Stimulated activated CD8-positive, alpha-beta memory T cell treated with anti-CD3 and anti-CD28 coated beads, Interleukin-4, amount 100 ng/mL, for 4 hours (primary cell): ENCODE measurements at places on chromosomes 5 and 9.

- DNase-seq: no peak
Measured at GRCh38 chr5:107670932-107671741, at the start of gene EFNA5. EFNA5 (minus strand) TSS chr5:107670937.

DNA sequence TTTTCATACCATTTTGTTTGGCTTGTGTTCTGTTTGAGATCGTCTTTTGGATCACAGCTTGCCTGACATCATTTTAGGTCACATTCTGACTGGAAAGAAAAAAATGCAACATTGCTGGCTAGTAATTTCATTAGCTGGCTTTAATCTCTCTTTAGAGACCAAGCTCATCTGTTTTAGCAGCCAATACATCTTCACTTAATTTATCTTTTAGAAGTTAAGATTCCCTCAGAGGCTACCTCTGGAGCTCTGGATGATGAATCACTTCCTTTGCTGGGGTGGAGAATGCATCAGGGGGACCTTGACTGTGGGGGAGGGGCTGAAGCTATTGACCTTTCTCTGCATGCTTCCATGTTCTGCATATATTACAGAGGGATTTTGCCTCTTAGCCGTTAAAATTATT is 181.5 kb upstream of the OTULINL start:
- no peak for DNase-seq

DNA sequence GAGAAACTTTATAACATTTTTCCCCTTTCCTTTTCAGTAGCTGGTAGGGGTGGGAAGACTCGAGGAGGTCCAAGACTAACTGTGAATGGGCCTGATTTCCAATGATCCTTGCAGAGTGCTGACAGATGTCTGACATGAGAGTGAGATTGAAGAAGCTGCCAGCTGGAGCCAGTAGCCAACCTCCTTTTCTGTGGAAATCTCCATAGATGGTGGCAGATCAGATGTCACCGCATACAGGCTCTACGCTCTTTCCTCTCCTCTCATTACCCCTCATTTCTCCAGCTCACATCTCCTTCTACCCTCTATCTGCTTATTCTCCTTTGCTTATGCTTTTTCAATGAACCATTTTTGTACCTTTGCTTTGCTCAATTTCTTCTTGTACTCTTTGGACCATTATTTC is 395.2 kb upstream of the TNC start:
- no peak for DNase-seq

DNA sequence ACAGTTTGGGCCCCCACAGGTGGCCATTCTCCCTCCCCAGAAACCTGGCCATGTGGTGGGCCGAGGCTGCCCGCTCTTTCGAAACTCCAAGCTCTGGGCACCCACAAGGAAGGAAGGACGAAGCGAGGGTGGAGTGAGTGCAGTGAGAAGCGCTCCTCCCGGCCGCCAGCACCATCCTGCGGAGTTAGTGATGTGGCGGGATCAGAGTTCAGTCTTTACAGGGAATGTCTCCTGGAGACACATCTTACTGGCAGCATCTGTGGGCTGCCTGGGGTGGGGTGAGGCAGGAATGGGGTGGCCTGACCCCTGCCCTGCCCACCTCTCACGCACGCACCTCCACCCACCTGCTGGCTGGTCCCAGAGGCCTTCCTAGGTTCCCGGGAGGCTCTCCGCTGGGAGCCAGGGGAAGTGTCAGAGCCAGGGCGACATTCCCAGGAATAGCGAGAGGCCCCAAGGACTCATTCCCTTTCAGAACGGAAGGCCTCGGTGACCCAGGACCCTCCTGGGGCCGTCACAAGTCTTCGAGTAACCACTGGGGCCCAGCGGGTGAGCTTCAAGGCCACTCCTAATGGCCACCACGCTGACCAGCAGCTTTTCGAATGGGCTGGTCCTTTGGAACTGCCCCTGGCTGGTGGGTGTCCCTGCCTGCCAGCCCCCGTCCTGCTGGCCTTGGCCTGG is 5.5 kb upstream of the RNU6ATAC start:
- DNase-seq: no peak

DNA sequence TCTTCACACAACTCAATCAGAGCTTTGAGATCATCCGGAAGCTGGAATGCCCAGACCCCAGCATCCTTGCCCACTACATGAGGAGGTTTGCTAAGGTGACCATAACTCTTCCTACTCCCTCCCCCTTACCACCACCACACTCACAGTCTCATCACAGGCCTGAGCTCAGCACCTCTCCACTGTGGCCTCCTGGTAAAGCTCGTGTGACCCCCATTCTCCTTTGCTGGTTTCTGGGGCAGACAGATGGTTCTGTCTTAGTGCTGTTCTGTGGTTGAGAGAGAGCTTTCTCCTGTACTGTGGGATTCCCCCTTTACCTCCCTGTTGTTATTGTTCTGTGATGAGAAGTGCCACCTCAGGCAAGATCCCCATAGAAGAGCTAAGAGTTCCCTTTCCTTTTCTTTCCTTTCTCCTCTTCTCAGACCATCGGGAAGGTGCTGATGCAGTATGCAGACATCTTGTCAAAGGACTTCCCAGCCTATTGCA is 92.7 kb upstream of the RUSC2 start:
- DNase-seq: no peak

DNA sequence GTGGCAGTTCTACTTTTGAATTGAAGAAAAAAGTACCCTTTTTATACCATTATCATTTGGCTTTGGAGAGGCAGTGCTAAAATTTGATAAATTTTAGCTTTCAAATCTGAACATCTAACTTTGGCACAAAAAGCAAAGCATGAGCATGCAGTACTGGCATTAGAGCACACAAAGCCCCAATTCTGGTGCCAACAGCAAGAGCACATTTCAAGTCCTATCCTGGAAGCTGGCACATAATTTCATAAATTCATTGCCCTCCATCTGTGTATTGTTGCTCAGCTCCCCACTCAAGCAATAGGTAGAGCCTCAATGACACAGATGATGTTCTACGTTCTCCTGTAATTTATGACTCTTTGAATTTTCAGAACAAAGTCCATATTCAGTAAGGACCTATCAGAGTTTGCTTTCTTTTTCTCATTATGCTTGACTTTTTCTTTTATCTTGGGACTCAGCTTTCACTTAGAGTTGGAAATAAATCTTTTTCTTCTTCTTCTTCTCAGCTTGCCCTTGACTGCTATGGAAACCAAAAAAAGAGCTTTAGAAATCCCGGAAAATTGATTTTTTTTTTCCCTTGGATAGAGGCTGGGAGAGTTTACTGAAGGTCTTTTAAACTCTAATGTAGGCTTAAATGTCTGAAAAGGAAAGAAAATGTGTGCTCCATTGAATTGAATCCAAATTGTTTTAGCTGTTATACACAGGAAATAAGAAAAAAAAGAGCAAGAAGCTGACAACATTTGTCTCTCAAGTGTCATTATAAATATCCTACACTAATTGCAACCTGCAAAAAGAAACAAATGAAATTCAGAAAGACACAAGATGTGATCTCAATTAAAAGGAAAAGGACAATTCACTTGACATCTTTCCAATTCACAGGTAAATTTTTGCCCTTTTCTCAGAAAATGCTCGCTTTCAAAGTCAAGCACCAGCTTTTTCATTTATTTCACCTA is 380.8 kb upstream of the CDH18 start:
- no peak for DNase-seq

GRCh38 chr5:173634465-173634983 is 18.1 kb upstream of the BOD1 start:
- DNase-seq: no peak
